ENCODE measurements at places on chromosomes 12 and 14.

GRCh38 chr12:31951008-31951407, 8.2 kb upstream of the RESF1 start:
- DNase-seq, result no peak

DNA sequence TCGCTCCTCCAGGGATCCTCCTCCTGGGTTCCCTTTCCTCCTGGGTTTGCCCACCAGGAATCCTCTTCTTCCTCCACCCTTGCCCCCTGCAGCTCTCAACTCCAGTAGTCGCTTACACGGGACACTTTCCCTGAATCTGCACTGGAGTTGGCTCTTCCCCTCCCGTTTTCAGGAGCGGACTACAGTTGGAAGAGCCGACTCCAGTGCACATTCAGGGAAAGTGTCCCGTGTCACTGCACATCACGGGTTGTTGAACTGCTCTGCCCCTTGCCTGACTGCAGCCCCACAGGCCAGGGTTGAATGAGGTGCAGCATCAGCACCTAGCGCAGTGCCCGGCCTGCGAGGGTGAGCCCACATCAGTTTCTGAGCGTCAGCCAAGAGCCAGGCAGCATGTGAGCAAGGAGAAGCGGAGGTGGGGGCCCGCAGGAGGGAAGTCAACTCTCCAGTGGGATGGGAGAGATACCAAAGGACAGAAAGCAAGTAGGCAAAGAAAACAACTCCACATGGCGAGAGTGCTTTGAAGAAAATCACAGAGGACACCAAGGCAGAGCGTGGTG, 13.1 kb downstream of the RAPGEF3 start:
- no peak for DNase-seq

DNA sequence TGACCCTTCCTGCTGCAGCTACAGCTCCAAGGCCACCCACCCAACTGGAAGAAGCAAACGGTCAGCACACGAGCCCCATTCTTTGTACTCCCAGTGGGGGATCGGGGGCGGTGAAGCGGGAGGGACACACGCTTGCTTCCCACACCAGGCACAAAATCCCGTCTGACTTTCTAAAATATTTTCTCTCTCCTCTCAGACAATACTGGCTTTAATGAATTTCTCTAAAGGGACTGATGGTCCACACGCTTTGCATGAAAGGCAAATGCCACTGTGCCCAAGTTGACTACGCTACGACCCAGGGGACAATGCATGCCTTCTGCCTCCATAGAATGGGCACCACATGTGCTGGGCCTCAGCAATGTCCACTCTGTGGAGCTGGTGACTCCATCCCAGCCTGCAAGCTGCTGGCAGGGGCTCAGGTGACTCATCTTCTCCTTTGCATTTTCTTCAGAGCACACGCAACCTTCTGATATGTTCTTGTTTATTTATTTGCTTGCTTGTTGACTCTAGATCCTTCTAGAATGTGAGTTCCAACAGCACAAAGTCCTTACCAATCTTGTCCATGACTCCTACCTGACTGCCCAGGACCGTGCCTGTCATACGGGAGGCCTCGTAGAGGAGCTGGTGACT, 15.6 kb downstream of the SYNE3 start:
- DNase-seq, result no peak

- no peak for DNase-seq
Observed at GRCh38 chr14:34386865-34387485, 75.1 kb downstream of the SPTSSA start.

- no peak for DNase-seq
Observed at GRCh38 chr12:41053046-41053445, 135.1 kb upstream of the PDZRN4 start.

DNA sequence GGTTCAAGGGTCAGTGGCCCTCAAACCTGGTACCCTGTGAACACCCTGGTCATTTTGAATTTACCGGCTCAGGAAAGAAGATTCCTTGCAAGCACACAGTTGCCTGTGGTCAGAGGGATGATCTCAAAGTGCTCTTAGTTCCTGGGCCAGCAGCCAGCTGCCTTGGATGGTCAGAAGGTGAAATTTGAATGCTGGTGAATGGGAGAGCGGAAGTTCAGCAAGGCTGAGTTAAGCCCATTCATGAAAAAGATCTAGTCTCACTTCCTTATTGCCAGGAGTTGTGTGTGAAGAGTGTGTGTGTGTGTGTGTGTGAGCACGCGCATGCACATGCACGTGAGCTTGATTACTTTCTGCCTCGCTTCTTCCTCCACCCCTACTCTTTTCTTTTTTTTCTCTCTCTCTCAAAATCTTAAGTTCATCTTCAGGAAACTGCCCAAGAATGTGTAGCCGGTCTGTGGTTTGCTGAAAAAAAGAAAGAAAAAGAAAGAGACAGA, 155.5 kb upstream of the CCND2 start:
- peak; percentile 9 for DNase-seq

DNA sequence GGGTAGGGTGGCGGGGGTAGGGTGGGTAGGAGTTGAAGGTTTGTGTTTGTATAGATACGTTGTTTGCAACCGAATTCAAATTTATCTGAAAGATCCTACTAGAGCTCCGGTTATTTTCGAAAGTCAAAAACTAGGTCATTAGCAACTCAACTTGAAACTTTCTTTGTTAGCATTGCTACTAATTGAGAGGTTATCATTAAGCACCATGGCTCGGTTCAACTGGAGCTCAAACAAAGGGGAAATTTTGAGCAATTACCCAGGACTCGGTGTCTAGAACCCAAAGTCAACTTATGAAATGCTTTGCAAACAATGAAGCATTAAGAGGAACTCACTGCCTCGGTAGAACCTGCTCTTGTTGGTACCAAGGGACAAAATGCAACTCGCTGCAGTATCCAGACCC, 207.7 kb downstream of the BCAT1 start:
- DNase-seq, result no peak

- DNase-seq, result no peak
Observed at GRCh38 chr14:101602466-101602840, 41.2 kb downstream of the DIO3 start.

GRCh38 chr12:88743946-88744685, 163.8 kb upstream of the KITLG start:
- DNase-seq, result no peak

DNA sequence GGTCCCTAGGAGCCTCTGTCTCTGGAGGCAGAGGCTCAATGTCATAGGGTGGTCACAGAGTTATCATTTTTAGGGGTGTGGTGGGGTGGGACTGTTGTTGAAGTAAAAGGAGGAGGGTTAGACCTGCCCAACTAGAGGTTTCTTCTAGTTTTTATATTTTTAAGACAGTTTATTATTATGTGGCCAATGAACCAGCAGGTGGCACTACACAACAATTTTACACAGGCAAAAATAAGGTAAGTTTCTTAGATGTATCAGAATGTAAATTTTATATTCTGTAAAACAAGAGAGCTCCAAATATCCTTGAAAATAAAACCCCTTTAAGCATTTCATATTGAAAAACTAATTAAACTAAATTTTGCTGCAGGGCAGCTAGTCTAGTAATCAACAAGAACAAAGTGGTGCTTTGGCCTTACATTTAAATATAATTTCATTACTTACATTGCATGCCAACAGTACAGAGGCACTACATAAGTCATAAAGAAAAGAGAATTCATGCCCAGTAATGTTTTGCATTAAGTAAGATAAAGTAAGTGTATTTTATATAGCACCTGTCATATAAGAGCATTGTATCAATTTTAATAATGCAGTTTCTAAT, 22.2 kb upstream of the OVCH1 start:
- peak; percentile 26 for DNase-seq

GRCh38 chr14:58746261-58746660, 108.5 kb downstream of the DACT1 start:
- no peak for DNase-seq

DNA sequence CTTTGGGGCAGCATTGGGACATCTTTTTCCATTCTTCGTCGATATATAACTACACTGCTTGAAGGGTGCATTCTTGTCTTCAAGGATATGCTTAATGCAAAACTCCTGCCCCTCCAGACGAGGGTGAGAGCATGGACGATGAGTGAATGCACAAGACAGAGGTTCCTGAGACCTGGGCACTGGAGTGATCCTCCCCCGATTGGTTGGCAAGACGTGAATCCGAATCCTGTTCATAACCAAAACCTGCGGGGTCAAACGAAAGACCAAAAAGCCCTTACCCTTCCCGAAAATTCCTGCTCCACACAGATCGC, 684 bp downstream of the KANSL2 start:
- DNase-seq, result no peak

GRCh38 chr14:75417674-75418073, 10.1 kb upstream of the JDP2 start:
- no peak for DNase-seq

DNA sequence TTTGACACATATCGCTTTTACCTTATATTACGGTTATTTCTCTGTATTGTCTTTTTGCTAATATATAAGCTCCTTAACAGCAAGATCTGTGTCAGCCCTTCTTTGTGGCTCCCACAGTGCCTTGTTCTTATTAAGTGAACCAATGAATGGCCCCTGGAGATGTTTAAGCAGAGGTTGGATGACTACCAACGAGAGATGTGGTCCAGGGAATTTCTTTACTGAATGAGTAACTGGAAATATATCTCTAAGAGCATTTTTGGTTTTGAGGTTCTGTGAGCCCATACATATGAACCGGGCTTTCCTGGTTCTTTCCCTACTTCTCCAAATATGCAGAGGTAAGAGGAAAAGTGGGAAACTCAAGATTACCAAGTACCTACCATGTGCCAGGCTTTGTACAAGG, 23.5 kb downstream of the CALCOCO1 start:
- DNase-seq, result no peak

DNA sequence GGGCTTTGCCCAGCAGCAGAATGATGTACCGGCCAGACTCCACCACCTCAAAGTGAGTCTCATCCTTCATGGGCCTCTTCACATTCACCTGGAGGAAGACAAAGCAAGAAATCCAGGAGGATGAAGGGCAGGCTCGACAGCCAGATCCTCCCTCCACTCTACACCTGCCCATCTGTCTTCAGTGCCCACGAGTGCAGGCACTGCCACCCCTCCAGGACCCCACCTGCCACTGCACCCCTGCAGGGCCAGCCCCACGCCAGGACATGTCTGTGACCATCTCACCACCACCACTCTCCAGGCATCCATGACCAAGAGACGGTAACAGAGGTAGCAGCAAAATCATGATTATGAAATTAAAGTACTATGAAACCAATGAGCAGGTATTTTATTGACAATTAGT, 84.3 kb upstream of the ANO2 start:
- DNase-seq, result no peak

DNA sequence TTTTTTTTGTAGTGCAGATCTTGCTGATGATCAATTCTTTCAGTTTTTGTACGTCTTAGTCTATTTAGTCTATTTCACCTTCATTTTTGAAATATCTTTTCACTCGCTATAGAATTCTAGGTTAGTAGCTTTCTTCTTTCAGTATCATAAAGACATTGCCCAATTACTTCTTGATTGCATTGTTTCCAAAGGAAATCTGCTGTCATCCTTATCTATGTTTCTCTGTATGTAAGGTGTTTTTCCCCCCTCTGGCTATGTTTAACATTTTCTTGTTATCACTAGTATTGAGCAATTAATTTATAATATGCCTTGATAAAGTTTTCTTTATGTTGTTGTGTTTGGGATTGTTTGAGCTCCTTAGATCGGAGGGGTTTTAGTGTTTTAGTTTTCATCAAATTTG, 171.9 kb downstream of the BMP4 start:
- no peak for DNase-seq

DNA sequence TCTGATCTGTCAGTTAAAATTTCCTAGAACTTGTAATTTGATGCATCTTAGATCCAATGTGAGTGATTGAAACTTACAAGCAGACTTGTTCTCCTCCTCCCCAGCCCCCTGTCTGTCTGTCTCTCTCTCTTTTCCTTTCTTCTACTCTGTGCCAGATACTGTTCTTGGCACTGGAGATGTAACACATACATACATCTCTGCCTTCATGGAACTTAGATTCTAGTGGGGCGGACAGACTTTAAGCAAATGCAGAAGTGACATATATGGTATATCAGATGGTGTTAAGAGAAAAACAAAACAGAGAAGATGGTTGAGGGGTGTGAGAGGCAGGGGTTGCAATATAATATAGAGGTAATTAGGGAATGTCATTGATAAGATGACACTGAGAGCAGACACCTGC, 6.6 kb downstream of the CHST11 start:
- no peak for DNase-seq

DNA sequence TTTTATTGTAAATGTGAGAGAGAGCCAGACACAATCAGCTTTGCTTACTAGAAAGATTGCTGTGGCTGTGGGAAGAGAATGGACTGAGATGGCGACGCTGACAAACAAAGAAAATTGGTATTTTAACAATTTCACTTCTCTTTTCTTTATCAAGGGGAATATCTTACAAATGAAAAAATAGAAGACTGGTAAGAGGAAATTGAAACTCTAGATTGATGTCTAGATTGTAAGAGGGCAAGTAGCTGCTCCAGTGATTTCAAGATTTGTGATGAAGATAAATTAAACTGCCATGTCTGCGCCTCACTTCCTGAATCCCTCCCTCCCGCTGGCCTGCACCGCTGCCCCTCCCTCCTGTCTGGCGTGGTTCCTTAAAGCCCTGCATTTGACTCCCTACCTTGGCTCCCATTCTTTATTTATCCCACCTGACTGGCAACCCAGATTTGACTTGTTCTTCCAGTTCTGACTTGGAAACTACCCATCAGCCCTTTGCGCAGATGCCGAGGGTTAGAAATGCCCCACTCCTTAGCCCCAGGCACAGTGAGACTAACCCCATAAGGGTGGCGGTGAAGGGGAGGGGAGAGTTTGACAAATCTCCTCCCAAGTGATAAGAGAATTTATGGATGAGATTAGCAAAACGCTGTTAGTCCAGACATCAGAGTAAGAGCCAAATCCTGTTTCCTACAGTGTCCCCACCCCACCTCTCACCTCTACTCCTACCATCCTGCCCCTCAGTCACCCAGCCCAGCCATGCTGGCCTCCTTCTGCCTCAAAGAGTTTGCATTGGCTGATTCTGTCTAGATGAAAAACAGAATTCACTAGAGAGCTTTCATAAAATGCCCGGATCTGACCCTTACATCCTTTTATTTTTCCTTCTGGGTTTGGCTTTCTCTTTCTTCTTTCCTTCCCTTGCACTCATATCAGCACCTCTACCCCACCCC, 125.3 kb upstream of the ATF7IP start:
- DNase-seq, result no peak

DNA sequence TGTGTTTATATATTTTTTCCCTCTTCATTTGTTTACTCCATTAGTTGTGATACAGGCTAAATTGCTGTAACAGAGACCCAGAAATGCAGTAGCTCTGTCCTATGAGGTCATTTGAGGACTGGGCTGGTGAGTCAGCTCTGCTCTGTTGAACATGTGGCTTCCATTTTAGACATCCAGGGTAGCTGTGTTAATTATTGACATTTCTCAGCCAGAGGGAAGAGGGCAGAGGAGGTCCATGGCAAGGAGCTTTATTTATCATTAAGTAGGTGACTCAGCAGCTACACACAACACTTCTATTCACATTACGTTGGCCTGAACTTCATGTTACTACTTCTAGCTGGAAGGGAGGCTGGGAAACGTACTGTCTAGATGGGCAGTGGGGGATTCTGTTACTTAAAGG, 85.4 kb downstream of the PTCSC3 start:
- peak; percentile 84 for DNase-seq

GRCh38 chr12:66321435-66321834, 19.1 kb downstream of the HELB start:
- no peak for DNase-seq

Measured in NCI-H2029 treated with DMSO at 0.1 percent for 48 hours (cell line).